Osteocyte (in vitro differentiated cells): ENCODE measurements at places on chromosomes 16 and 17. TPM values are rescaled to one million over a fixed set of nuclear protein-coding genes. Genes with fewer than 3 reads are reported as not detected.

GRCh38 chr17:17741349-17742023 lies 60.2 kb downstream of the RAI1 start:
- no peak for DNase-seq
- peaks cover 63% of the 10 kb centered on the region for H3K4me1 ChIP-seq
- no peaks in the 10 kb centered on the region for H3K36me3 ChIP-seq
- H3K27me3 ChIP-seq = no peaks in the 10 kb centered on the region
- H3K27ac ChIP-seq = peak overlapping the region; percentile 75

GRCh38 chr17:20999841-21000532 lies 42.8 kb downstream of the USP22 start:
- peak overlapping the region; percentile 34 for H3K27ac ChIP-seq
- DNase-seq = no peak
- no peaks in the 10 kb centered on the region for H3K27me3 ChIP-seq
- H3K36me3 ChIP-seq = peaks cover 35% of the 10 kb centered on the region
- H3K4me1 ChIP-seq = peaks cover 30% of the 10 kb centered on the region

- no peaks in the 10 kb centered on the region for H3K36me3 ChIP-seq
- H3K27me3 ChIP-seq = peaks cover 23% of the 10 kb centered on the region
- H3K27ac ChIP-seq = no peak overlapping the region
- H3K4me3 ChIP-seq = no peak overlapping the region
- H3K4me1 ChIP-seq = peaks cover 13% of the 10 kb centered on the region
- no peak for DNase-seq
Observed at GRCh38 chr17:50853781-50854180, 12.4 kb downstream of the TOB1 start.

DNA sequence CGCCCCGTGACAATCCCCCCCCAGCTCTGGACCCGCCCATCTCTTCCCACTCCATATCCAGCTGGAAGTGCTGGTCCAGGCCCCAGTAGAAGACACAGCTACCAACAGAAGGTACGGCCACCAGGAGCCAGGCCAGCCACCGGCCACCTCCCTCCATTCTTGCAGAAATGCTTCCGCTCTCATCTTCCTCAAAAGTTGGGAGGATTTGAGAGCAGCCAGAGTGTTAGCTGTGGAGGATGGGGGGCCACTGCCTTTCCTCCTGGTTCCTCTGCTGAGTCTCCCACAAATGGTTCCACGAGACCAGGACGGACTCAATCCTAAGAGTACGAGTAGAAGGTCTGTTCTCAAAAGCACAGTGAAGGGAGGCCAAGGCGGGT lies 78.3 kb downstream of the GAS7 start:
- H3K27ac ChIP-seq = peak overlapping the region; percentile 72
- peaks cover 55% of the 10 kb centered on the region for H3K4me1 ChIP-seq
- H3K36me3 ChIP-seq = no peaks in the 10 kb centered on the region
- DNase-seq = no peak

EPX gene
- not detected in 2 replicates for total RNA-seq
